ENCODE measurements at places on chromosomes 13 and 19.
A peak's percentile ranks its signal among the peaks of the same experiment; 100 is the strongest.

DNA sequence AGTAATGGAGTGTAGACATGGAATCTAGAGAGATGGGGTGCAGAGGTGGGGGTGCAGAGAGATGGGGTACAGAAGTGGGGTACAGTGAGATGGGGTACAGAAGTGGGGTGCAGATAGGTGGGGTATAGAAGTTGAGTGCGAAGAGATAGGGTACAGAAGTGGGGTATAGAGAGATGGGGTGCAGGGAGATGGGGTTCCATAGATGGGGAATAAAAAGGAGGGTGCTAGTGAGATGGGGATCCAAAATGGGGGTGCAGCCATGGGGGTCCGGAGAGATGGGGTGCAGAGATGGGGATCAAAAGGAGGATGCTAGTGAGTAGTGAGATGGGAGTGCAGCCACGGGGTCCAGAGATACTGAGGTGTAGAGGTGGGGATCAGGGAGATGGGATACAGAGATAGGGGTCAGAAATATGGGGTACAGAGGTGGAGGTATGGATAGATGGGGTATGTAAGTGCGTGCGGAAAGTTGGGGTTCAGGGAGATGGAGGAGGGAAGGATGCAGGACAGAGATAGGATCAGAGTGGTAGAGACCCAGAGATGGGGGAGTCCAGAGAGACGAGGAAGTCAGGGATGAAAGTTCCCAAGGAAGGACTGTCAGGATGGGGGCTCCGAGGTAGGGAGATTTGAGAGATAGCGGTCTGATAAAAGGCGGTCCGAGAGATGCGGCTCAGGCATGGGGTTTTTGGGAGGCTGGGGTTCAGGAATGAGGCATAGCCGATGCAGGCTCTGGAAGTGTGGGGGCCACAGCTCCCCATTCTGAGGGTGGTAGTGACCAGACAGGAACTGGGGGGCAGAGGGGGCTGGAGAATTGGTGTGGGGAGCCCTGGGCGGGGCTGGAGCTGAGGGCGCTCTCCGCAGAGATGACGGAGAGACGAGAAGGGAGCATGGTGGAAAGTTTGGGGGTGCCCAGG lies 3.4 kb downstream of the PALM3 start:
- DNase-seq: no peak

DNA sequence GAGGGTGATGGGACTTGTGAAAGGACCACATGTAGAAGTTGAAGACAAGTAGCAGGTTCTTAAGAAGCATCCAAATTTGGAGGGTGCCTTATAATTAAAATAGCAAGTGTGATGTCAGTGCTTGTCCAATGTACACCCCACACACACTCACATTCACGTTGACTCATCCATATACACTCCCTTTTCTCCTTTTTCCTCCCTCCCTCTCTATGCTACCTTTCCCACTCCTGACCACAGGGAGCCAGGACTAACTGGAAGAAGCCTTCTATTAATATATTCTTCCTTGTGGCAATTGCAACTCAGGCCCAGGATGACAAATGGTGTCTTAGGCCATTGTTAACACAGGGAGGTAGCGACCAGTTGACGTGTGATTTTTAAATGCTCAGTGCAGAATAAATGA lies 16.3 kb upstream of the GPR183 start:
- DNase-seq: no peak

DNA sequence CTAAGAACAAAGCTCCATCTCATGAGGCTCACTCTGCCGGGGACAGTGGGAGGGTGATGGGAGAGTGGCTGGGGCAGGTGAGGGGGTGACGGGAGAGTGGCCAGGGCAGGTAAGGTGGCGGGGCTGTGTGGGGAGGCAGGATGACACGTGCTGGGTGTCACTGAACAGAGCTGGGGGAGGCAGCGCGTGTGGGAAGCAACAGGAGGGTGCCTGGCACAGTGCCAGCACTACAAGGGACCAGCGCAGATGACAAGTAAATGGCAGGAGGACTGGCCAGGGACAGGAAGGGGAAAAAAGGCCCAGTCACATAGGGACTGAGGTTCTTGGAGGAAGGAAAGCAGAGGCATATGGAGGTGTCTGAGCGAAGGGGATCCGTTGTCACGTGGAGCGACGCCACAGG lies 129.9 kb downstream of the RNF17 start:
- DNase-seq: no peak

DNA sequence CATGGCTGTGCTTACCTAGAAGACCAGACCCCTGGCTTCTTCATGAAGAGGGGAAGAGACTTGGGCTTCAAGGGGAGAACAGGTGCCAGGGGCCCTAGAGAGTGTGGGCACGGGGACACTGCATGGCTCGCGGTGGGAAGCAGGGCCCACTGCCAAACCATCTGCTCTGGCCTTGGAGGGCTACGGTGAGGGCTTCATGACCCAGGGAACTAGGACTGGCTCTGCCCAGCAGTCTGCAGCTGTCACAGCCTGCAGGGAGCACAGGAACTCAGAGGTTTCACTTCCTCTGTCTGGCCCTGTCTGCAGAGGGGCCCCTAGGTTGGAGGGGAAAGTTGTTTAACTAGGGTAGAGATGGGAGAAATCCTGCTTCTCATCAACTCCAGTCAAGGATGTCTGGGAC lies 4.3 kb downstream of the ERCC1 start:
- DNase-seq: no peak

DNA sequence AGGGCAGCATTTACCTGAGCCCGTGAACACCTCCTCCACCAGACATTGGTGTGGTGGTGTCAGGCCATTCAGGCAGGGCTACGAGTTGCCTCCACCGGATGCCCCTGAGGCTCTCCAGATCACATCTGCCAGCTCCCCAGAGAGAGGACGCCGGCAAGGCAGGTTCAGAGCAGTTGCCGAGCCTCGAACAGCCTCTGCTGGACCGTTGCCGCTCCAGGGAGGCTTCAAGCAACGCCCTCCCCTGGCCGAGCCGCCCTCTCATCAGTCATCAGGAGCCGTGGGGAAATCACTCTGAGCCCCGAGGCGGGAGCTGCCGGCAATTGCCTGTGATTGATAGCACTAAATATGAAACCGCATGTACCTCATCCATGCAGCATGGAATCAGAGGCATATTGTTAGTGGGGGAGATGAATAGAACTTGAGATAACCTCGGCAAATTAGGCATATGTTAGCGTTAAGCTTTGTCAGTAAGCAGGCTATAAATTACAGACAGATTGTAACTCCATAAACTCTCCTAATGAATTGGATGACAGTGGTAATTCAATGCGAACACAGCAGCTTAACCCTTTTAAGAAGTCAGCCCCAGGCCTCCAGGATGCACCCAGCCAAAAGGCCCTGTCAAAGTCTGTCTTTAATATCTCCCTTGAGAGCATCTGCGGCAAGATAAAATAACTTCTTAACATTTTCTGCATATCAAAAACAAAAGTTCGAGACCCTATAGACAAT lies 29.8 kb upstream of the SPACA7 start:
- DNase-seq: peak; percentile 15

DNA sequence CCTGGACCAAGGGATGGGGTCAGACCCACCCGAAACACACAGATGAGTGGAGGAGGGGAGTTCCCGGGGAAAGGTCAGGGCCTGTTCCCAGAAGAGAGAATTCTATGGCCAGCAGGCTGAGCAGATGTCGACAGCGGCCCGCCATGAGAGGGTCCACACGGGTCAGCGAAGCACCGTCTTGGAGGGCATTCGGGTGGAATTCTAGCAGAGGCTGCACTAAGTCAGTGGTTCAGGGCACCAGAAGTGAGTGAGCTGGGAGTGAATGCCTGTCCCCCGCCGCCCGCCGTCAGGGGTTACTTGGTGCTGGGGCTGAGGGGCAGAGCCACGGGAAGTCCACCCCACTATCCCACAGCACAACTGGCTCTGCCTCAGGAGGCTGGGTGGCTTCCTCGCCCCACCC lies 96.2 kb upstream of the VSTM2B start:
- DNase-seq: no peak

GRCh38 chr19:18776288-18776594 lies 14.9 kb downstream of the COMP start:
- no peak for DNase-seq

Measured in activated CD4-positive, alpha-beta memory T cell treated with anti-CD3 and anti-CD28 coated beads for 36 hours (primary cell).